ENCODE measurements at places on chromosomes 3 and 15.

GRCh38 chr3:107654218-107654617 is 131.5 kb downstream of the BBX start:
- no peak for DNase-seq

GRCh38 chr3:168212664-168213285 is 117.1 kb upstream of the GOLIM4 start:
- DNase-seq: no peak

GRCh38 chr3:47954567-47954966 is 61.6 kb downstream of the MAP4 start:
- no peak for DNase-seq

- DNase-seq: no peak
Observed at GRCh38 chr3:157542711-157543500, 39.7 kb upstream of the VEPH1 start.

DNA sequence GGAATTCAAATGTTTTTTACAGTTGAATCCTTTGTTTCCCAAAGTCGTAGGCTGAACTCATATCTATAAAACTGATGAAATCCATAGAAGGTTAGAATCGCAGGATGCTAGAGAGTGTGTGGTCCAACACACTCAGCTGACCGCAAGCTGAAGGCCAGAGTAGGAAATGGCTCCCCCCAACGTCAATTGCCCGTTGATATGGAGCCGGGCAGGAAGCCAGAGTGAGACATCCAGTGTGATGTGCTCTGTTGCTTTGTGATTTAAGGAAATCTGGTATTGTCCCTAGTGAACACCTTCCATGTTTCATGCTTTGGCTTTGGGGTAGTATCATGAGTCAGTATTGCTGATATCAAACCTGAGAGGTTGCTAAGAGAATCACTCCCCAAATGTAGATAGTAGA is 5.8 kb upstream of the MEX3B start:
- DNase-seq: no peak

DNA sequence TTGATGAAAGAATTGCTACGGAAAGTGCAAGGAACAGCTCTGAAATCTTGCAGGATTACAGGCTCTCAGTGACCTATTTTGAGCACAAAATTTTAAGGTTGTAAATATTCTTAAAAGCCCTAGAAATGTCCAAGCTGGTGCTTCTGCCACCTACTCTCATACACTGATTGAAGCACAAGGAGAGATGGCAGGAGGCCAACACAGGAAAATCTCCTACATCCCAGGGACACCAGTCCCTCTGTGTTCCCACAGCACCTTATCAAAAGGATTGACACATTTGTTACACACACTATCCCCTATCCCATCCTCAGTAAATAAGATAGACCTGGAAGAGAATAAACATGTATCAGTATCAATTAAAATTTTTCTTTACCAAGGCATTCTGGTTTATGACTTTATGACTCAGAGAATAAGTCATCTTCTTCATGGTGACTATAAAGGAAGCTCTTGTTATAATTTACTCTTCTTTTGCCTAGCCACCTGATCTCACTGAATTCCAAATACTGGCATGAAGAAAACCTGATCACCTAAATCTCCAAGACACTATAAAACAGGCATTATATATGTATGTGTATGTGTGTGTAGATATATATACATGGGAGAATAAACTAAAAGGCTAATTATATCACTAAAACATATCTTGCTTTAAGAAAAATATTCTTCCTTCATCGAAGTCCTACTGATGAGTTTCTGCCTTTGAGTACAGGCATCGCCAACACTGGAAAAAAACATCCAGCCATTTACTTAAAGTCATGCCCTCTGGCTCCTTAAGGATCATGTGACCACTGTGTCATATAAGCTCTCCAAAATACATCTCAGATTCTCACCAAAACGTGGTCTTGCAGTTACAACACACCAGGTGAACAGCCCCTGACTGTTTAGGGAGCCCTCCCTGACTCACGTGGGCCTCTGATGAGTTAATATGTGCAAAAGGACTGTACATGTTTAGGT is 208.1 kb upstream of the NR2F2 start:
- no peak for DNase-seq

- DNase-seq: no peak
Observed at GRCh38 chr3:67361323-67361722, 293.1 kb downstream of the SUCLG2 start.

- DNase-seq: peak; percentile 88
Observed at GRCh38 chr3:58471025-58471887, 20.6 kb upstream of the KCTD6 start.

GRCh38 chr15:98442379-98442833 is 205.9 kb upstream of the IGF1R start:
- peak; percentile 53 for DNase-seq

- no peak for DNase-seq
Observed at GRCh38 chr3:171237009-171237385, 210.5 kb upstream of the SLC2A2 start.

DNA sequence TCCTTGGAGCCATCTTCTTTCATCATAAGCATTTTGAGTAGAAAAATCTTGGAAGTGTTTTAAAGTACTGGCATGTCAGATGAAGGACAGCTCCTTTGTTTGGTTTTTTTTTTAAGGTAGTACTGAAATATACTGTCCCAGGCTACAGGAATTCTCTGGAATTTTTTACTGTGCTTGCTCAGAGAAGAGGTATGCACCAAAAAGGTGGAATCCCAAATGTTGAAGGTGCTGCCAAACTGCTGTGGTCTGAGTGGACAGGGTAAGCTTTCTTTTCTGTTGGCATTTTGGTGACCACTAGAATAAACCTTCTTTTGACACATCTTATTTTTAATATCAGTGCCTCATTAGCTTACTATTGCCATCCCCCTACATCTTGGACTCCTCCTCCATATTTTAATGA is 7.2 kb downstream of the GNL3 start:
- no peak for DNase-seq

- DNase-seq: peak; percentile 11
Observed at GRCh38 chr3:13884851-13885703, 5.2 kb upstream of the WNT7A start.

- DNase-seq: no peak
Observed at GRCh38 chr3:79423417-79423816, 344.4 kb downstream of the ROBO1 start.

GRCh38 chr3:59654480-59655417 is 604.9 kb upstream of the CFAP20DC start:
- no peak for DNase-seq

- DNase-seq: no peak
Observed at GRCh38 chr3:38362825-38363224, 16.2 kb downstream of the XYLB start.

- no peak for DNase-seq
Observed at GRCh38 chr3:157872902-157873301, 233.3 kb downstream of the SHOX2 start.

- no peak for DNase-seq
Observed at GRCh38 chr3:181369637-181370036, 342.1 kb upstream of the SOX2 start.

- no peak for DNase-seq
Observed at GRCh38 chr3:128062033-128062745, 10.0 kb downstream of the SEC61A1 start.

DNA sequence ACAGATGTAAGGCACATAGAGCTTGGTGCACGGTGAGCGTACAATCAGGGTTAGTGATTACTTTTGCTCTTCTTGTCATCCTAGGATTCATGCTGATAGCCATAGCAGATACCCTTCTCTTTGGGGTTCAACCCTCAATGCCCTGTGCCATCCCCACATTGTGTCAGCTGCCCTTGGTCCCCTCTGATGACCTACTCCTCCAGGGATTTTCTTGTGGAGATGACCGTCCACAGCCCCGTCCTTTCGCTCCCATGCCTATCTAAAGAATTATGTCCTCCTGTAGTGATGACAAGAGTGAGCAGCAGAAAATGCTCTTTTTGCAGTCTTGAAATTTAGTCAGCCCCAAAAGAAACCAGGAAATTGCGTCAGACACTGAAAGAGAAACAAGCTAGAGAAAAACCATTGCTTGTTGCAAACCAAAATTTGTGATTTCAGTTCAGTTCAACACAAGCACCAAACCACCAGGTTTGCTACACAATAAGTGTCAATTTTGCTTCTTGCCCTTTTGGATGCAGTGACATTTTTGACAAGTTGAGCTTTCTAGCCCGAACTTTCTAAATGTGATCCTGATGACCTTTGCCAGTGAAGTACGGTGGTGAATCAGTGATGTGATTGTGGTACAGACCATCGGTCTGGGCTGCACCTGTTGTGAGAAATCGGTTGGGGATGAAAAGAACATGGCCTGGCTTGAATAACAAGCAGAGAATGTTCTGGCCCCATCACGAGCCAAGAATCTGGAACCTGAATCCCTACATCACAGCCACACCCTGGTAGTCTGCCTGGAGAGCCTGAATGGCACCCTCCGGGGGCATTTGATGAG is 41.3 kb downstream of the CMTM7 start:
- no peak for DNase-seq

- no peak for DNase-seq
Observed at GRCh38 chr15:34810443-34811129, 15.2 kb upstream of the ACTC1 start.

- no peak for DNase-seq
Observed at GRCh38 chr3:128222796-128223385, 69.6 kb downstream of the EEFSEC start.

- DNase-seq: peak; percentile 8
Observed at GRCh38 chr3:195441476-195441991, 1.3 kb downstream of the ACAP2 start.

DNA sequence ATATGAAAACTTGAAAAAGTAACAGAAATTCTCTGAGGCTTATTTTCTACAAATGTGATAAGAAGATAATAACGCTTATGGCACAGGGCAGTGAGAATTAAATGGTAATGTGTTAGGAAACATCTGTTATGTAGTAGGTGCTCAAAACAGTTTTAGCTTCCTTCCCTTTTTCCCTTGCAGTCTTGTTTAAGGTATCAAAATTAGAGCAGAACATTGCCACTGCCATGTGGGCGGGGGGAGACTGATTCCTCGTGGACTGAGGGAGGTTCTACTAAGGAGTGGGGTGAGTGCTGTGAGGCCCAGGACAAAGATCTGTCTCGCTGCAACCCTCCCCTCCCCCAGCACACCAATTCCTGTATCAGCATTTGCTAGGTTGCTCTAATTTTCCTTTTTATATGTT is 702.4 kb downstream of the TUSC7 start:
- DNase-seq: no peak

DNA sequence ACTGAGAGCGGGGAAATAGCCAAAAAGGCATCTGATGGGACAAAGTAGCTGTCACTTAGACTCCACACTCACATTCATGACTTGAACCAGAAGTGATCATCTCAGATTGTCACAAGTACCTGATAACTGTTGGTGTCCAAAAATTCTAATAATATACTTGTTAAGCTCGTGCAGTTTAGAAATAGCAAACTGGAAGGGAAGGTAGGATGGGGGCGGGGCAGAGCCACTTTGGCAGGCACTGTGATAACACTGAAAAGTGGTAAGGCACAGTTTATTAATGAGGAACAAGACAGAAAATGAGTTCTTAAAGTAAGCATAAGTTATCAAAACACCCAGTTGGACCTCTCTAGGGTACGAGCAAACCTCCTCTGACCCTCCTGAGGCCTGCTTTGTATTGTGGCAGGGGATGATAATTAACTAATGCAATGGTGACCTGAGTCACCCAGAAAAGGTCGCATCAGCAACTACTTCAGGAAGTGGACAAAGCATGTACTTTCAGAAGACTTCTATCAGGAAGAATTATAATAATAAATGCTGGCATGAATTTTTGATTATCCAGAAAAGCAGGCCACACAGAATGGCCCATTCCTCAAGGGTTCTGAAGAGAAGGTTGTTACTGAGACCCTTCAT is 54.4 kb downstream of the ADCY5 start:
- DNase-seq: no peak

- no peak for DNase-seq
Observed at GRCh38 chr3:78830470-78830869, 937.3 kb downstream of the ROBO1 start.

GRCh38 chr15:78571382-78571781 is 6.1 kb downstream of the CHRNA5 start:
- no peak for DNase-seq

DNA sequence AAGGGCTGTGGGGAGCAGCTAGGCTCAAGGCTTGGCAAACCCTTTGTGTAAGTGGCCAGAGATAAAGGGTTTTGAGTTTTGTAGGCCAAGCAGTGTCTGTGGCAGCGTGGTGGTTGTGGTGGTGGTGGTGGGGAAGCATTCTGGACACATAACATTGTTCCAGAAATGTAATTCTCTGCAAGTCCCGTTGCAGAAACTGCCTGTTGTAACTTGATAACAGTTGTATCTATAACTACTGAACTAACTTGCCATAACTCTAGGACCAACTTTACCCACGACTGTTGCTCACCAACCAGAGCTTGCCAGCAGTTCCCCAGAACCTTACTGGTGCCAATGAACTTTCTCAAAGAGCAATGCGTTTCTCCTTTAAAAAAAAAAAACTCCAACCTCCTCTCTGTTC is 18.1 kb upstream of the TMEM40 start:
- DNase-seq: no peak

Measured in SHP77 (cell line).